ENCODE measurements at places on chromosomes 5 and 9. TPM values are rescaled to one million over a fixed set of nuclear protein-coding genes. Genes with fewer than 3 reads are reported as not detected.

LSM11 gene
- 3.6 TPM for total RNA-seq

GRCh38 chr9:131335368-131335755 is 45.8 kb downstream of the PLPP7 start:
- DNase-seq: no peak
- no peak overlapping the region for H3K4me3 ChIP-seq
- no peak overlapping the region for H3K27ac ChIP-seq

DNA sequence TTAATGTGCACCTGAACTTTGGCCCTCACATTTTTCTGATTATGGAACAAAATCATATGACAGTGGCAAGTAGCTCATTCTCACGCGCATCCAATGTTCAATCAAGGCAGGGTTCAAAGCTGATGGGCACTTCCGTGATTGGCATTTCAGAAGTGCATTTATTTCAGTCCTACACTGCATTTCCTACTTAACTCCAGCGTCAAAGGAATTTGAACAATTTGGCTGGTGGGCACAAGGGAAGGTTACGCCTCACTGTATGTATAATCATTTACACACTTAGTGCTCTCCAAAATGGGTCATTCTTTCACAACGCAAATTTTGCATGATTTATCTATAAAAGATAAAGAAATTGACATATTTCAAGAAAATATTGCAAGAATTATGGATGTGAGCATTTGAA is 167.9 kb upstream of the VLDLR start:
- no peak for DNase-seq
- no peaks in the 10 kb centered on the region for H3K36me3 ChIP-seq
- H3K27me3 ChIP-seq: no peaks in the 10 kb centered on the region
- no peak overlapping the region for H3K4me3 ChIP-seq
- peaks cover 28% of the 10 kb centered on the region for H3K4me1 ChIP-seq
- H3K27ac ChIP-seq: no peak overlapping the region

GRCh38 chr5:415928-416635 is 26.9 kb upstream of the EXOC3 start:
- DNase-seq: no peak
- peaks cover 33% of the 10 kb centered on the region for H3K4me1 ChIP-seq
- peak overlapping the region; percentile 41 for H3K27ac ChIP-seq
- H3K4me3 ChIP-seq: peak overlapping the region; percentile 52
- H3K36me3 ChIP-seq: no peaks in the 10 kb centered on the region
- H3K27me3 ChIP-seq: no peaks in the 10 kb centered on the region

GRCh38 chr9:101460965-101461364 is 25.4 kb upstream of the ALDOB start:
- no peak for DNase-seq
- no peak overlapping the region for H3K27ac ChIP-seq
- no peaks in the 10 kb centered on the region for H3K36me3 ChIP-seq

- peak overlapping the region; percentile 47 for H3K4me3 ChIP-seq
- peaks cover 4% of the 10 kb centered on the region for H3K36me3 ChIP-seq
- H3K27me3 ChIP-seq: no peaks in the 10 kb centered on the region
- peaks cover 47% of the 10 kb centered on the region for H3K4me1 ChIP-seq
These were observed 29.2 kb downstream of the RUSC2 start for GRCh38 chr9:35518981-35519679.

HNRNPAB gene
- total RNA-seq: 174 TPM

GRCh38 chr5:63960646-63961045 is 1.6 kb downstream of the HTR1A start:
- H3K27me3 ChIP-seq: peaks cover 67% of the 10 kb centered on the region
- no peak overlapping the region for H3K27ac ChIP-seq
- H3K36me3 ChIP-seq: no peaks in the 10 kb centered on the region
- H3K4me3 ChIP-seq: peak overlapping the region; percentile 80

DNA sequence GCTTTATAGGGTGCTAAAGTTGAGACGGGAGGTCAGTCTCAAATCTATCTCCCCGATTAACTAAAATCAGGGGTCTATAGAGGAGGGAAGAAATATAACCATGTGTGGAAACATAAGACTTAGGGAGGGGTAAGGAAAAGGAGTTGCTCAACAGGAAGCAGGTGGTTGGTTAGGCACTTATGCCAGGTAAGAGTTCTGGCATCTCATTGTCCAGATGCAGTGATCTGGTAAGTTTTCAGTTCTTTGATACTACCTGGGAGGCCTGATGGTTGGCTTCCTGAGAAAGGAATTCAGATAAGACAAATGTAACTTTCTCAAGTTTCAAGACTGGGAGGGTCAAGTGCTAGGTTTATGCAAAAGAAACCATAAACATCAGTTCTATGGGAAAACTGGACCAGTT is 47.7 kb downstream of the CERT1 start:
- H3K27ac ChIP-seq: peak overlapping the region; percentile 6
- peaks cover 17% of the 10 kb centered on the region for H3K36me3 ChIP-seq
- no peak for DNase-seq
- H3K27me3 ChIP-seq: no peaks in the 10 kb centered on the region
- peaks cover 39% of the 10 kb centered on the region for H3K4me1 ChIP-seq

- no peaks in the 10 kb centered on the region for H3K27me3 ChIP-seq
- H3K27ac ChIP-seq: no peak overlapping the region
- peaks cover 36% of the 10 kb centered on the region for H3K4me1 ChIP-seq
- H3K4me3 ChIP-seq: no peak overlapping the region
- no peaks in the 10 kb centered on the region for H3K36me3 ChIP-seq
These were observed 20.7 kb upstream of the GRPEL2 start for GRCh38 chr5:149324641-149325040.

GRCh38 chr9:85215961-85216360 is 525.8 kb downstream of the AGTPBP1 start:
- no peaks in the 10 kb centered on the region for H3K36me3 ChIP-seq
- DNase-seq: no peak
- peaks cover 12% of the 10 kb centered on the region for H3K4me1 ChIP-seq
- peaks cover 4% of the 10 kb centered on the region for H3K27me3 ChIP-seq
- no peak overlapping the region for H3K4me3 ChIP-seq

- H3K27ac ChIP-seq: no peak overlapping the region
- peaks cover 21% of the 10 kb centered on the region for H3K4me1 ChIP-seq
- H3K36me3 ChIP-seq: no peaks in the 10 kb centered on the region
- no peak overlapping the region for H3K4me3 ChIP-seq
These were observed 56.5 kb downstream of the SIL1 start for GRCh38 chr5:139141446-139142204.

DNA sequence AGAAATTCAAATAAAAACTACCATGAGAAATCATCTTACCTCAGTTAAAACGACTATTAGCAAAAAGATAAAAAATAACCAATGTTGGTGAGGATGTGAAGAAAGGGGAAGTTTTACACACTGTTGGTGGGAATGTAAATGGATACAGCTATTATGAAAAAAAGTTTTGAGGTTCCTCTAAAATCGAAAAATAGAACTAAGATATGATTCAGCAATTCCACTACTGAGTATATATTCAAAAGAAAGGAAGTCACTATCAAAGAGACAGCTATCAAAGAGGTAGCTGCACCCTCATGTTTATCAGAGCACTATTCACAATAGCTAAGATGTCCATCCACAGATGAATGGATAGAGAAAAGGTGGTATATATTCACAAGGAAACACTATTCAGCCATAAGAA is 1888.4 kb downstream of the MAT2B start:
- no peak for DNase-seq
- no peaks in the 10 kb centered on the region for H3K4me1 ChIP-seq
- H3K36me3 ChIP-seq: no peaks in the 10 kb centered on the region
- H3K4me3 ChIP-seq: no peak overlapping the region

DNA sequence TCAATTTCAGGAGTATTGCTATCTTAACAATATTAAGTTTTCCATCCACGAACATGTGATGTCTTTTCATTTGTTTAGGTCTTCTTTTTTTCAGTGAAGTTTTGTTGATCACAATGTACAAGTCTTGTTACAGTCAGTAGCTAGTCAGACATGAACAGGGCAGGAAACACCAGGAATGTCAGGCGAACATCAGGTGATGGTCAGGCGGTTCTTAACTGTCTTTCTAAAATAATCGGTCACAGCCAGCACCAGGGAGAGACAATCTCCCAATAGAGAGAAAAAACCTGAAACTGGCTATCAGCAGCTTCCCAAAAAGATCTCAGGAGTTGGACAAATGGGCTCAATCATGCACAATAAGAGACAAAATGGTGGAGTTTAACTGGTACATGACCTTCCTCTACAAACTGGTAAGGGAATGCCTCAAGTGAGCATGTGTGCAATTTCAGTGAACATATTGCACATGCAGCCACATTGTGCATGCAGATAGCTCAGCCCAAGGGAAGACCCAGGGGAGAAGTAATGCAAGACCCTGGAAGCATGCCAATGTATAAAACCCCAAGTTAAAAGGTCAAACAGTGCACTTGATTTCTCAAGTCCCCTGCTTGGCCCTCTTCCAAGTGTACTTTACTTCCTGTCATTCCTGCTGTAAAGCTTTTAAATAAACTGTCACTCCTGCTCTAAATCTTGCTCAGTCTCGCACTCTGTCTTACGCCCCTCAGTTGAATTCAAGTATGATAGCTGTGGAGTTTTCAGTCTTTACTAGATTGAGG is 176.1 kb upstream of the RASEF start:
- H3K4me3 ChIP-seq: no peak overlapping the region
- peaks cover 33% of the 10 kb centered on the region for H3K4me1 ChIP-seq
- no peak for DNase-seq
- no peak overlapping the region for H3K27ac ChIP-seq
- no peaks in the 10 kb centered on the region for H3K27me3 ChIP-seq
- H3K36me3 ChIP-seq: no peaks in the 10 kb centered on the region

GRCh38 chr5:82912462-82912861 is 164.7 kb downstream of the TMEM167A start:
- peaks cover 16% of the 10 kb centered on the region for H3K4me1 ChIP-seq
- no peak overlapping the region for H3K4me3 ChIP-seq
- no peak overlapping the region for H3K27ac ChIP-seq

DNA sequence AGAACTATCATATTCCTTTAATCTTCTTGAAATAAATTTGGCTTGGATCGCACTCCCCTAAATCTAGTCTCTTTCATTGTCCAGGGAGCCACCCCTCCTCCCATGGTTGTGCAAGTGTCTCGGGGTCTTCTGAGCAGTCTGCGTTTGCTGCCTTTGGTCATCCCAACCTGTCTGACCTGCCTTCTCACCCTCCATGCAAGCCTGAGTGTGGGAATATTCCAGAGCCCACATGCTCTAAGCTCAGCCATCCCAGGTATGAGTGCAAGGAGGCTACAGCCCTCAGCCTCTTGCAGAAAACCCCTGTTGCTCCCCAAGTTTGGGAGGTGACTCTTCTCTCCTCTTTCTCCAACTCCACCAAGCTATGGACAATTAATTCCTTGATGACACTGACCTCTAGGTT is 7.7 kb upstream of the CTSL start:
- no peaks in the 10 kb centered on the region for H3K27me3 ChIP-seq
- peaks cover 18% of the 10 kb centered on the region for H3K4me1 ChIP-seq
- H3K27ac ChIP-seq: no peak overlapping the region

NELFB gene
- total RNA-seq: 61.9 TPM

DNA sequence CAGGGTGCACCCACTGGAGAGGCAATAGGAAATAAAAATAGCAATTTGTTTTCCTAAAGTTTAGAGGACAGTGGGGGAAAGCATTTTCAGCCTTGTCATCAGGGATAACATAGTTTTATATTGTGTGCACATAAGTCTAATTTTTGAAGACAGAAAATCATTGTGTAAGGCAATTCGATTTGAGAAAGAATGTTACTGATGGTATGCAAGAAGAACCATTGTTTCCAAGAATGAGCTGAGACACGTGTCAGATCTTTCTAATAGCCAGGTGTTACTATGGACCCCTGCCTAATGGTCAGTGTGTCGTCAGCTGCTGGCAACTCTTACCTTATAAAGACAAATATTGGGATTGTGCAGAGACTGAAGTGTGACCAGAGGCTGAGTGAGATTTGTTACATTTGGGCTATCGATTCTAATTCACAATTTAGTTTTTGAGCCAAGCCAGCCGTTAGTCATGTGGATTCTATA is 67.1 kb upstream of the PPP2R2B start:
- DNase-seq: no peak
- H3K4me3 ChIP-seq: no peak overlapping the region
- no peak overlapping the region for H3K27ac ChIP-seq
- peaks cover 30% of the 10 kb centered on the region for H3K4me1 ChIP-seq
- no peaks in the 10 kb centered on the region for H3K36me3 ChIP-seq

- no peak overlapping the region for H3K4me3 ChIP-seq
- peaks cover 29% of the 10 kb centered on the region for H3K27me3 ChIP-seq
- no peak overlapping the region for H3K27ac ChIP-seq
- peaks cover 3% of the 10 kb centered on the region for H3K4me1 ChIP-seq
- H3K36me3 ChIP-seq: no peaks in the 10 kb centered on the region
These were observed 26.9 kb downstream of the COL15A1 start for GRCh38 chr9:98970532-98971041.

MYMK gene
- not detected for total RNA-seq

GRCh38 chr5:168443950-168444700 is 42.1 kb upstream of the RARS1 start:
- H3K4me1 ChIP-seq: peaks cover 11% of the 10 kb centered on the region
- H3K27me3 ChIP-seq: no peaks in the 10 kb centered on the region
- peak overlapping the region; percentile 50 for H3K27ac ChIP-seq
- no peak for DNase-seq
- no peak overlapping the region for H3K4me3 ChIP-seq
- H3K36me3 ChIP-seq: peaks cover 26% of the 10 kb centered on the region

- H3K36me3 ChIP-seq: no peaks in the 10 kb centered on the region
- no peak overlapping the region for H3K27ac ChIP-seq
These were observed 209.4 kb upstream of the MSX2 start for GRCh38 chr5:174514983-174515394.

GRCh38 chr5:116428966-116429365 is 145.7 kb downstream of the SEMA6A start:
- DNase-seq: no peak
- H3K27ac ChIP-seq: no peak overlapping the region
- no peaks in the 10 kb centered on the region for H3K27me3 ChIP-seq
- H3K4me3 ChIP-seq: no peak overlapping the region
- peaks cover 8% of the 10 kb centered on the region for H3K36me3 ChIP-seq
- peaks cover 19% of the 10 kb centered on the region for H3K4me1 ChIP-seq

DNA sequence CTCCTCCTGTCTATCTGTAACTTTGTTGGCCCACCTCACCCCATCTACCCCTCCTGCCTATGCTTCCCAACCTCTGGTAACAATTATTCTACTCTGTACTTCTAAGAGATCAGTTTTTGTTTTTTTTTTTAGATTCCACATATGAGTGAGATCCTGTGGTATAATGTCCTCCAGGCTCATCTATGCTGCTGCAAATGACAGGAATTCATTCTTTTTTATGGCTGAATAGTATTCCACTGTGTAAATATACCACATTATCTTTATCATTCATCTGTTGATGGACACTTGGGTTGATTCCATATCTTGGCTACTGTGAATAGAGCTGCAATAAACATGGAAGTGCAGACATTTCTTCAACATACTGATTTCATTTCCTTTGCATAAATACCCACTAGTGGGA is 8.0 kb upstream of the NPR2 start:
- no peak overlapping the region for H3K27ac ChIP-seq
- no peaks in the 10 kb centered on the region for H3K27me3 ChIP-seq
- H3K36me3 ChIP-seq: peaks cover 4% of the 10 kb centered on the region
- no peaks in the 10 kb centered on the region for H3K4me1 ChIP-seq
- no peak overlapping the region for H3K4me3 ChIP-seq

GRCh38 chr5:27876071-27876470 is 837.7 kb upstream of the CDH9 start:
- DNase-seq: no peak
- H3K4me1 ChIP-seq: no peaks in the 10 kb centered on the region
- no peaks in the 10 kb centered on the region for H3K27me3 ChIP-seq
- H3K4me3 ChIP-seq: no peak overlapping the region
